ENCODE measurements at places on chromosomes 2 and 18. TPM values are rescaled to one million over a fixed set of nuclear protein-coding genes. Genes with fewer than 3 reads are reported as not detected.

PLCL1 gene
- 0.76 TPM for total RNA-seq

DNA sequence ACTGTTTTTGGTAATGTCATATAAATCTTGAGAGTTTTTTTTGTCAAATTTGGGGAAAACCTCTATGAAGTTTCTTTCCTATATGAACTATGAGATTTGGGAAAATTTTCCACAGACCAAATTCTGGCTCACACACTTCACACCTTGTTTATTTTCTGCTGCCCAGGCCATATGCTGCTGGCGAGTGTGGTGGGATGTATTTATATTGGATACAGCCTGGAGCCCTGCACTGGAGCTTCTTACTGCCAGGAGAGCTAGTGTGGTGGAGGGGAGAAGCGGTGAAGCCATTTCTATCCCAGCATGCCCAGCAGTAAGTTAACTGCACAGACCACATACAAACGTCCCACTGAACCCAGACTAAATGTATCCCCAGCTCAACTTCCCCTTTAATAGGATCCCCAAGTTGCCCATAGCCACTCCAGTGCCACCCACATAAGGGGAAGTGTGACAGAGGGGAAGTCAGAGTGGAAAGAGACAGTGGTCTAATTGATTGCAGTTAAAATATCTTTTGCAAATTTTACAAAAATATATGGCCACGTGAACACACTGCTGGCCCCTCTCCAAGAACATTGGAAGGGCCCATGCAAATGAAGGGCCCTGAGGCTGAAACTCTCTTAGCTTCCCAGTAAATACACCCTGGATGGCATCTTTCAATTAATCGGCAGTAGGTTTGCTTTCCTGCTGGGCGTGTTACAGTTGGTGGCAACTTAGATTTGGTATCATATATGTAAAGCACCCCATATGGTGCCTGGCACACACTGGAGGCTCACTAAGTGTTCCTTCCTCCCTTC, 146.6 kb upstream of the ITGA6 start:
- DNase-seq: no peak

GRCh38 chr2:26875065-26875634, 27.2 kb downstream of the DPYSL5 start:
- no peak for DNase-seq

DNA sequence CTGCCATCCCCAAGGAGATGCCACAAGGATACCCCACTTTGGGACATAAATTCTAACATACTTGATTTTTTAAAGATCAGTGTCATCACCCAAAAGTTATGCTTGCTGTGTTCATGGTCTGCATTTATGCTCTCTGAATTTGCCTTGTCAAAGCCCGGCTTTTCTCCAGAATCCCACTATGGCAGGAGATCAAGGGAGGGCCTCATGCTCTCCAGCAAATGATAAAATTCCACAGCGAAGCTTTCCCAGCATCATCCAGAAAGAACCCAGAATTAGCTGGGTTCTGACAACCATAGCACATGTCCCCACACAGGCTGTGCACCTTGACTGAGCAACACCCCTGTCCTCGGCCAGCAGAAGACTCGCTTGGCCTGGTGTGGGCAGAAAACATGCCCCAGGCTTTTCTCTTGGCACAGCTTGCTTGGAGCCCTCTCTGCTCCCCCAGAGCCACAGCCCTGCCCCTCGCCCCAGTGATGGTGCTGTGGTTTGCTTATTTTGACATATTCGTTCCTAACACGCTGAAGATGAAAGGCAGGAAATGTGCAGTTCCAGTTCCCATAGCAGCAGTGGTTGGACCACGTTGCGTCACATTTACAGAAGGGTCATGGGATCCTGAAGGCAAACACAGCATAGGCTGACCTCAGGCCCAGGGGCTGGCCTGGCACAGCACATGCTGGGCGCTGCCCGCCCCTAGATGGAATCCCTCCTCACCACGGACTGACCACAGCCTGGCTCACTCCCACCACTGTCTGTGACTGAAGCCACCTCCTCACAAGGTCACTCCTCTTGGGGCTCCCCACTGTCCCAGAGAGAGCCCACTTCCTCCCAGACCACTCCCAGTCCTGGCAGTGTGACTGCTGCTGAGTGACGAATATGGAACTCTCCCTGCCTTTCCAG, 14.1 kb upstream of the CHRNA1 start:
- DNase-seq: peak; percentile 94

CCNT2 gene
- 21.6 TPM for total RNA-seq
